Endodermal cell (in vitro differentiated cells): ENCODE measurements at places on chromosomes 3 and 15.
A peak's percentile ranks its signal among the peaks of the same experiment; 100 is the strongest.

- no peaks in the 10 kb centered on the region for H3K36me3 ChIP-seq
- no peak overlapping the region for H3K4me3 ChIP-seq
- DNase-seq, result peak; percentile 30
- H3K4me1 ChIP-seq, result no peaks in the 10 kb centered on the region
- no peak overlapping the region for H3K27ac ChIP-seq
Measured at GRCh38 chr3:195761123-195761566, 40.4 kb downstream of the MUC20 start.

- H3K27ac ChIP-seq, result no peak overlapping the region
- H3K4me3 ChIP-seq, result no peak overlapping the region
- no peaks in the 10 kb centered on the region for H3K4me1 ChIP-seq
Measured at GRCh38 chr15:56327721-56328502, 37.3 kb upstream of the TEX9 start.

GRCh38 chr3:57927916-57928315 is 80.3 kb upstream of the FLNB start:
- no peak overlapping the region for H3K4me3 ChIP-seq
- peaks cover 32% of the 10 kb centered on the region for H3K36me3 ChIP-seq
- DNase-seq, result no peak
- H3K4me1 ChIP-seq, result no peaks in the 10 kb centered on the region
- no peaks in the 10 kb centered on the region for H3K27me3 ChIP-seq

- no peaks in the 10 kb centered on the region for H3K27me3 ChIP-seq
- no peak for DNase-seq
- H3K4me1 ChIP-seq, result no peaks in the 10 kb centered on the region
- H3K27ac ChIP-seq, result no peak overlapping the region
- no peak overlapping the region for H3K4me3 ChIP-seq
Measured at GRCh38 chr15:50636146-50636545, 50.5 kb downstream of the TRPM7 start.

DNA sequence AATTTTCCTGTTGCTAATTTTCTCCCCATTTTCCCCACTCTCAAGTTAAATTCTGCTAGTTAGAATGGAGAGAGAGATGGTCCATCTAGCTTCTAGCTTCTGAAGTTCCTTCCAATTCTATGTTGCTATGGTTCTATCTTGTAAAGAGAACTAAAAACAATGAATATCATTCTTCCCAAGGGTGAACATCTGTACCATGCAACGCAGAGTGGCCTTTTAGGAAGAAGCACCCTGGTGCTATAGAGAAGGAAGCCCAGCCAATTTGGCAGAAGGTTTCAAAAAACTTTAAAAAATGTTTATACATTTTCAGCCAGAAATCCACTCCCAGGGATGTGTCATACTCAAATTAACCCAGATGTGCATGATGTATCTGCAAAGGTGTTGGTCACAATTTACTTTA is 149.1 kb downstream of the SEMA6D start:
- H3K4me3 ChIP-seq, result no peak overlapping the region
- H3K4me1 ChIP-seq, result peaks cover 7% of the 10 kb centered on the region
- H3K27me3 ChIP-seq, result no peaks in the 10 kb centered on the region
- DNase-seq, result no peak
- H3K27ac ChIP-seq, result no peak overlapping the region

- H3K27me3 ChIP-seq, result no peaks in the 10 kb centered on the region
- DNase-seq, result no peak
- H3K4me1 ChIP-seq, result no peaks in the 10 kb centered on the region
- no peak overlapping the region for H3K4me3 ChIP-seq
Measured at GRCh38 chr15:29058903-29059539, 173.2 kb downstream of the APBA2 start.
